Femur (tissue), 1 donor: ENCODE measurements at places on chromosomes 5 and 9.

GRCh38 chr9:134210511-134210907 is 46.1 kb upstream of the RNU6ATAC start:
- no peak for DNase-seq

GRCh38 chr5:110463106-110463505 is 263.4 kb downstream of the TMEM232 start:
- no peak for DNase-seq

DNA sequence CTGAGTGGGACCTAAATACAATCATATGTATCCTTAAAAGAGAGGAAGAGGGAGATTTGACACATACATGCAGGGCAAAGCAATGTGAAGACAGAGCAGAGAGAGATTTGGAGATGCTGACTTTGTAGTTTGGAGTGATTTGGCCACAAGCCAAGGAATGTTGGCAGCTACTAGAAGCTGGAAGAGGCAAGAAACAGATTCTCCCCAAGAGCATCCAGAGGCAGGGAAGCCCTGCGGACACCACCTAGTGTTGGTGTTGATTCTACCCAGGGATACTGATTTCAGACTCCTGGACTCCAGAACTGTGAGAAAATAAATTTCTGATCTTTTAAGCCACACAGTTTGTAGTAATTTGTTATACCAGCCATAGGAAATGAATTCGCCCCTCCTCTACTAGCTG is 64.9 kb upstream of the OSMR start:
- DNase-seq, result peak; percentile 69

GRCh38 chr5:120967366-120967765 is 503.3 kb downstream of the PRR16 start:
- DNase-seq, result no peak

DNA sequence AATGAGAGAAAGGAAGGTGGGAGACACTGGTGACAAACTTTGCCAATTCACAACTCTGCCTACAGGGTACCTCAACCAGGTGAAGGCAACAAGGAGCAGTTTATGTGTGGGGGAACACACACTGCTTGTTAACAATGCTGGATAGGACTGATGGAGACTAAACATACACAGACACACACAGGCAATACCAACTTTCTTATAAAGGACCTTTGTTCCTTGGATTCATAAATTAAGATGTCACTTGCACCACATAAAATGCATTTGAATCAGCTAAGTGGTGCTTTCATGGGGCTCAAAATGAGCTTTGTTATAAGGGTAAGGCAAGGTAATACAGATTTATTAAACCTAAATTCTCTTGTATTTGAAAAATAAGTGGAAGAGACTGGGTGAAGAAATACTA is 4.0 kb downstream of the TSTD2 start:
- DNase-seq, result no peak

DNA sequence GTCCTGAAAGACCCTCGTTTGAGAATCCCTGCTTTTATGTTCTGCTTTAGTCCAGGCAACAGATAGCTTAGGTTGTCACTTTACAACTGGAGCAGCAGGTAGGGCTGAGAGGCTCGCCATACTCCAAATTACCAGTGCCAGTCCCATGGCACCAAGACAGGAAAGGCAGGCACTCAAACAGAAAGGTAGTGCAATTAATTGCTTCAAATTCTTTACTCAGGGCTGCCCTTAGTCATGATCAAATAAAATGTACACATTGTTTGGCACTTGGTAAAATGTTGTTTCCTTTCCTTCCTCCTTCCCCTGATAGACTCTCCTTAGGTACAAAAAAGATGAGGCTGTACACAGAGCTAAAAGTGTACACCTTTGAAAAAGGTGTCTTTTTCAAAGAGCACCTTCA is 115.8 kb upstream of the CCDC152 start:
- DNase-seq, result no peak

DNA sequence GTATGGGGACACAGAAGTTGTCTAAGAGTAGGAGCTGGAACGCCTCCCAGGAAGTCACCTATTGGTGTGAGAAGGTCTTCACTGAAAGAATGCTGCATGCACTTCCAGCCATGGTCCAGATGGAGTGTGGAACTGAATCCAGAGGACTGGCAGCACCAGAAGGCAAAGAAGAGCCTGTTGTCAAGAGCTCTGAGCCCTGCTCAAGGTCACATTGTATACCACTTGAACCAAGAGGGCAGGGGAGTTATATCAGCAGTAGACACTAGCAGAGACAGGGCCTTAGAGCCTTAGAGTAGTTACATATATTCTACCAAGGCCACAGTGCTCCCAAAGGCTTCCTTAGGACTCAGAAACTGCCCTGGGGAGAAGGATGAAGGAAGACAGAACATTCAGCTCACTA is 130.8 kb upstream of the POC5 start:
- no peak for DNase-seq
